ENCODE measurements at places on chromosomes 7 and 10. TPM values are rescaled to one million over a fixed set of nuclear protein-coding genes. Genes with fewer than 3 reads are reported as not detected.
A peak's percentile ranks its signal among the peaks of the same experiment; 100 is the strongest.

GRCh38 chr7:44184206-44184872 lies 4.9 kb downstream of the GCK start:
- H3K27ac ChIP-seq = no peak overlapping the region
- H3K4me3 ChIP-seq = no peak overlapping the region
- DNase-seq = no peak
- no peaks in the 10 kb centered on the region for H3K4me1 ChIP-seq

DNA sequence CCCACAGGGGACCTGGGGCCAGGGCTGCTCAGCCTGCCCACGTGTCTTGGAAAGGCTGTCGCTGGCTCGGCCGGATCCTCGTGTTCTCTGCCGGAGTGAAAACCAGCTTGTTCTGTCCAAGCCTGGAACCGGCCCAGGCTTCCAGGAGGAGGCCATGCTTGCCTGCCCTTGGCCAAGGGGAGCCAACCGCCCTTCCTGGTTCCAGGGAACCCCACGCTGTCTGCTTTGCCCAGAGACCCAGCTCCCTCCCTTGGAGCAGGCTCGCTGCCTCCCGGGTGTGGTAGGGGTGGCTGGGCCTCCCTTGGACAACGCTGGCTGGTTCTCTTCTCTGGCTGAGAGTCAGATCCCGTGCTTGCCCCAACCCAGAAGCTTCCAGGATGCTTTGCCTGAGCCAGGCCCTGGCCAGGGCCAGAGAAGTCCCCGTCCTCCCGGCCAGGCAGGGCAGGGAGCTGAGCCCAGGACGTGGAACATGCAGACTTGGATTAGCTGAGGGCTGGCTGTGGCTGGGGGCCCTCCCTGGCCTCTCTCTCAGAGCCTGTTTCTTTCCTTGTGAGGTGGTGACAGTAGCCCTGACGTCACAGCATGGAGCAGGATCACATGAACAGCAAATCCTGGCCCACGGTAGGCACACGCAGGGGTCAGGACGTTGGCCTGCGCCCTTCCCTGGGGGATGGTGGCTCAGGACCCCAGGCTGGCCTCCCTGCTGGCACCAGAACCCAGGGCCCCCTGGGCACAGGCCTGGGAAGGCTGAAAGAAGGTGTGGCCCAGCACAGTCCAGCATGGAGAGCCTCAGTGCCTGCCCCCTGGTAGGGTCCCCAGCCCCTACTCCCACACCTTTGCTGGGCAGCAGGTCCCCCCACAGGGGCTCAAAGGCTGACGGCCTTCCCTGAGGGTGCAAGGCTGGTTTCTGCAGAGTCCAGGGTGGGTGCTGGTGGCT lies 67.5 kb downstream of the PWWP2B start:
- no peaks in the 10 kb centered on the region for H3K4me1 ChIP-seq
- H3K4me3 ChIP-seq = no peak overlapping the region
- H3K27me3 ChIP-seq = no peaks in the 10 kb centered on the region
- DNase-seq = peak; percentile 2
- no peak overlapping the region for H3K27ac ChIP-seq

DNA sequence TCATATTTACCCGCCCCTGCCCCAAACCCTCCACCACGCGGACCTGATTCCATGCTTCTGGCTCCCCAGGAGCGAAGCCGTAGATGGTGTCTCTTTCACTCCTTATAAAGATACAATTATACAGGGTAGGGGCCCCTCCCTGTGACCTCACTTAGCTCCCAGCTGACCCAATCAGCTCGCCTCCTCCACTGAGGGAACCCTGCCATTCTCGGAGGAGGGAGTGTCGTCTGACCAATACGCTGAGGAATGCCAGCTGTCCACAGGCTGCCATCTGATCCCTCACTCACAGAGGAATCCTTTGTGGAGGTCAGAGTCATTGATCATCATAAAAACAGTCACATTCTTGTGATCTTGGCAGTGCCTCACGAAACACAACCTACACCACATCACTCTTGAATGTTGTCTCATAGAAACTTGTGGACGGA lies 67.5 kb upstream of the INSIG1 start:
- H3K27ac ChIP-seq = no peak overlapping the region
- no peaks in the 10 kb centered on the region for H3K36me3 ChIP-seq
- no peak for DNase-seq
- peaks cover 2% of the 10 kb centered on the region for H3K27me3 ChIP-seq

Gene MICALL2
- total RNA-seq = 1.9 TPM

Gene PNLIPRP1
- total RNA-seq = not detected

Gene SFRP4
- not detected for total RNA-seq

DNA sequence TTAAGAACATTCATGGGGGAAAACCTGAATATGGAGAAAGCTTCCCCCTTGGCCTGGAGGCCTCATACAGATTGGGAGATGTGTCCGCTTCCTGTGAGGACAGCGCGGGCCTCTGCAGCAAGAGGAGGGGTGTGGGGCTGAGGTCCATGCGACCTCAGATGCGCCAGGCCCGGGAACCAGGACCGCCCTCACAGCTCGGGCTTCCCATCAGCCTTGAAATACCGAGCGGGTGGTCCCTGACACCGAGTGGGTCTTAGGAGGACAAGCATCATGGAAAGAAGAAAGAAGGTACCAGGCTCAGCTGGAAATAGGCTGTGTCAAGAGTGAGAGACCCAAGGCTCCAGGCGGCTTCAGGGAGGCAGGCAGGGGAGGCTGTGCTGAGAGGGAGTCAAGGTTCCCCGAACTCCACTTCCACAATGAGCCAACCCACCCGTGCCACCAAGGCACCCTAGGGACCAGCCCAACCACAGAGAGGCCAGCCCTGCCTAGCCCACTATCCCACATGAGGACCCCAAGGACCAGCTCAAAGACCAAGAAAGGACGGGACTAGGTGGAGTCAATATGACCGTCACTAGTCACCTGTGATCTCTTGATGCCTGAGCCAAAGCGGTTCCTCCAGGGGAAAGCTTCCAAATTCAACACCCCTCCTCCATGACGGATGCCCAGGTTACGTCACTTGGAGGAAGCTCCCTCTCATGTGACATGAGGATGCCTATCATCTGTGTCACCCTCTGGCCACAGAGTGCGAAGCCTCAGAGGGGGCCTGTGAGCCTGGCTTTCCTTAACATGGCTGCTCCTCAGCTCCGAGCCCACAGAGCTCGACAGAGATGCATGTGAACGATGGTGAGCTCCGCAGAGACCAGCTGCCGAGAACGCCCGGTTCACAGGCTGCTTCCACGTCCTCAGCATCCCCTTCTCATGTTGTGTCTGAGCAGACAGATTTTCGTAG lies 103.7 kb downstream of the TCERG1L start:
- no peaks in the 10 kb centered on the region for H3K4me1 ChIP-seq
- no peaks in the 10 kb centered on the region for H3K27me3 ChIP-seq
- no peaks in the 10 kb centered on the region for H3K36me3 ChIP-seq
- H3K4me3 ChIP-seq = no peak overlapping the region
- no peak overlapping the region for H3K27ac ChIP-seq

Measured in activated CD4-positive, alpha-beta T cell treated with anti-CD3 and anti-CD28 coated beads for 36 hours (primary cell).